ENCODE measurements at places on chromosomes 12 and 14. TPM values are rescaled to one million over a fixed set of nuclear protein-coding genes. Genes with fewer than 3 reads are reported as not detected.

GRCh38 chr14:102909462-102909861, 13.0 kb upstream of the AMN start:
- H3K27ac ChIP-seq, result no peak overlapping the region
- no peak for DNase-seq
- no peaks in the 10 kb centered on the region for H3K4me1 ChIP-seq
- peaks cover 2% of the 10 kb centered on the region for H3K36me3 ChIP-seq
- H3K27me3 ChIP-seq, result no peaks in the 10 kb centered on the region

GRCh38 chr12:8823565-8824300, 1.3 kb downstream of the A2ML1 start:
- no peaks in the 10 kb centered on the region for H3K4me1 ChIP-seq
- no peak overlapping the region for H3K27ac ChIP-seq
- no peak for DNase-seq
- H3K4me3 ChIP-seq, result no peak overlapping the region
- no peaks in the 10 kb centered on the region for H3K36me3 ChIP-seq
- H3K27me3 ChIP-seq, result no peaks in the 10 kb centered on the region

GRCh38 chr14:101030586-101030985, 127.1 kb upstream of the RTL1 start:
- peak; percentile 25 for DNase-seq
- H3K36me3 ChIP-seq, result no peaks in the 10 kb centered on the region
- H3K4me1 ChIP-seq, result no peaks in the 10 kb centered on the region
- no peak overlapping the region for H3K27ac ChIP-seq

- H3K4me3 ChIP-seq, result no peak overlapping the region
- no peak overlapping the region for H3K27ac ChIP-seq
- H3K27me3 ChIP-seq, result peaks cover 3% of the 10 kb centered on the region
- no peaks in the 10 kb centered on the region for H3K36me3 ChIP-seq
- no peaks in the 10 kb centered on the region for H3K4me1 ChIP-seq
Observed at GRCh38 chr14:77161011-77161410, 19.4 kb upstream of the ZDHHC22 start.

The SSPN gene
- total RNA-seq, result 17.8 TPM

The SLC10A1 gene
- not detected for total RNA-seq

The CMKLR1 gene
- total RNA-seq, result 25.7 TPM
